Hematopoietic multipotent progenitor cell (in vitro differentiated cells): ENCODE measurements at places on chromosomes 2 and 18.

GRCh38 chr2:172839446-172839845 is 103.8 kb downstream of the RAPGEF4 start:
- no peak for DNase-seq

- peak; percentile 6 for DNase-seq
These were observed 83.0 kb downstream of the CMPK2 start for GRCh38 chr2:6782517-6783237.

DNA sequence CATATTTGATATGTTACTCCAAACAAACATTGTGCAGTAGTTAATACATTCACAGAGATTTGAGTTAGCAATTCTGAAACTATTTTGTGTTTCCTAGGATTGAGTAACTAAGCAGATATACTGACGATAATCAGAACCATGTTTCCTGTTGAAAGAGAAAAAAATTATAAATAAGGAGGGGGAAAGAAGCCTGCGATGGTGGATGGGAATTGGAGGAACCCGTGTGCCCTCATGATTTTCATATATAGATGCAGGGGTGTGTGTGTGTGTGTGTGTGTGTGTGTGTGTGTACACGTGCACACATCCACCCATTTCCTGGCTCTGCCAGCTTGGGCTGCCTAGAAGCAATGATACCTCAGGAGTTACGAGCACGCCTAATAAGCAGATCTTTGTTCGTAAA is 56.9 kb downstream of the LPIN2 start:
- DNase-seq, result no peak

- DNase-seq, result no peak
These were observed 37.5 kb downstream of the ITGB1BP1 start for GRCh38 chr2:9385841-9386240.

GRCh38 chr2:241905716-241906377 is 36.3 kb downstream of the RTP5 start:
- DNase-seq, result no peak

DNA sequence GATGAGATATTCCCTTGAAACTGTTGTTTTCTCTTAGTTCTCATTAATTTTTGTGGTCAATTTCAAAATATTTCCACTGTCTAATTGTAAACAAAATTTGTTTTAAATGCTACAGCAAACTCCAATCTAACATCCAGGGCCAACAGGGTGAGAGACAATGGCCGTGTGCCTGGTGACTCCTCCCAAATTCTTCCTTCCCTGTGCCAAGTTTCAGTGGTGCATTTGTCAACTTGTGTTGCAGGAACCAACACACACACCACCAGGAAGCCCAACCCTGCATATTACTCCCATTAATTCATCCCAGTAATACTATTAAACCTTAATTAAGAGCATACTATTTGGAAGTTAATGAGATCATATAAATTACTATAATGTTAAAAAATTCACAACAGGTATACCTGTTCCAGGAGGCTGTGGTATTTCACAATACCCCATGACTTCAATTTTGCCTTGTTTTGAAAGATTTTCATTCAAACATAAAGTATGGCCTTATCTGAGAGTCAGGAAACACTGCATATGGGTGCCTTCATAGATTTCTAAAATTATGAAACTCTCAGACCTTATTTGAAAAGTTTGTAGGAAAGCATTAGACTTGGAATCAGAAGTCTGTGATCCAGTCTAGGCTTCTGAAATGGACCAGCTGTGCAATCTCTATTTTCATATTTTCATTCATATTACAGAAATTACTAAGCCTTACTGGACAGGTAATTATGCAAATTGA is 1.1 kb downstream of the SERPINB2 start:
- no peak for DNase-seq

- DNase-seq, result no peak
These were observed 3.5 kb downstream of the YES1 start for GRCh38 chr18:808502-808901.

DNA sequence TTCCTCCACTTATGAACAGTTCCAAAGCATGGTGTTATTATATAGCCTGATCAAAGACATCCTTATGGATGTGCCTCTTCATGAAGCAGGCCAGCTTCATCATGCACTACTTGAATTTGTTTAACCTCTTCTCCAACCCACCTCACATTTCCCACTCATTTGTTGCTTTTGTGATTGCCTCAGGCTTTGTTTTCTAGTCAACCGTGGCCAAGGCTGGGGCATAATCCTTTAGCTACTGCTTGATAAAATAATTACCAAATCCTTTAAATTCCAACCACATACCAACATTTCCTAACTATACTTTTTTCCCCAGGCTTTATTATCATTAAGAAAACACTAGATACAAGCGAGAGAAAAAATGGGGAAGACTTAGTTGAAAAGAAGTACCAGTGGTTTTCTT is 39.6 kb upstream of the SCN1A start:
- DNase-seq, result no peak

GRCh38 chr2:237041231-237041630 is 44.5 kb upstream of the COPS8 start:
- no peak for DNase-seq

DNA sequence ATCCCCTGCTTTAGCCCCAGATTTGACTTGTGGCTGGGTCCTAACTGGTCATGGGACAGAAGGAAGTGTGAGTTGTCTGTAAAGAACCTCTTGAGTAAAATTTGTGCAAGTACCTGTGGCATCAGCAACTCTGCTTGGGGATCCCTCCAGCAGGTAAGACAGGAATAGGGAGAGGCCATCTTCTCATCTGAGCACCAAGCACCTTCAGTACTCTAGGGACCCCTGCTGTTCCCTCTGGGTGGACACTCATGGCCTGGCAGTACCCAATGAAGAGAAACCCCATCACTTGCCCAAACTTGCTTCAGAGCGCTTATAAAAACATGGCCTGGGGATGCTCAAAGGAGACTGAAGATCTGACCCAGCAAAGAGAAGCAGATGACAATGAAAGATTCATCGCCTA is 297.8 kb downstream of the SP3 start:
- no peak for DNase-seq

GRCh38 chr2:133235968-133236367 is 332.3 kb downstream of the NCKAP5 start:
- no peak for DNase-seq

- DNase-seq, result no peak
These were observed 17.3 kb downstream of the IGFBP5 start for GRCh38 chr2:216678098-216678465.

- DNase-seq, result peak; percentile 74
These were observed 155.5 kb upstream of the ACVR2A start for GRCh38 chr2:147689220-147689909.

DNA sequence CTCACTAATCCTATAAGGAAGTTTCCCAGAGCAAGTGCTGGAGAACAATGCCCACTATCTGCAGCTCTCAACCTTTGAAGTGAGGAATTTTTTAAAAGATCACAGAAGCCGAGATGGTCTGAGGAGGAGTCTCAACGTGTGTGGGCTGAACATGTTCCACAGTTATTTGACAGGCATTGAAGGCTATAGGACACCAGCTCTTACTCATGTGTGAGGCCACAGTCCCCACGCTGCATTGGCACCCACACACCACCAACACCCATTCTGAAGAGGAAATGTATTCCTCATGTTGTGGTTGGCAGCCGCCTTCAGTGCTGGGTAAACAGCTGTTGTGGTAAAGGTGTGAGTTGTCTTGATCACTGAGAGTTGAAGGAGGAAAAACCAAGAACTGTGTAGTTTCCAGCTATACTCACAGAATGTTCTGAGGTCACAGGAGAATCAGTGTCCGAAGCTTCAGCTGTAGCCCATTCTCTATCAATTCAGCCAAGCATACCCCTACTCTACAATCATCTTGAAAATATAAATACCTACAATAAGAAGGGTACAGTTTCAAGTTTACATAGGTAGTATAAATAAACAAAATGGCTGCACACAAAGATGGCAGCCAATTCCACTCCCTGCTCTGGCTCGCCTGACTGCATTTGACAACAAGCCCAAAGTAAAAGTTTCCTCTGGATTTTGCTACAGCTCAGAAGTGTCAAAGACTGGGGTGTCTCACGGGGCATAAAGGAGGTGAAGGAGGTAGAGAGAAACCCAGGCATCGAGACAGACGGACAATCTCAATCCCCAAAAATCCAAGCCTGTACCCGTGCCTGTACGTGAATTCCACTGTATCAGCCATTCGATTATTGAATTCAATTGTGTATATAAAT is 12.1 kb downstream of the CD226 start:
- DNase-seq, result no peak

GRCh38 chr2:191032588-191033429 is 18.8 kb upstream of the STAT1 start:
- DNase-seq, result no peak

- no peak for DNase-seq
These were observed 203.2 kb downstream of the ALK start for GRCh38 chr2:29718076-29718686.

- DNase-seq, result peak; percentile 10
These were observed 48.1 kb downstream of the AQP12A start for GRCh38 chr2:240739797-240740196.

GRCh38 chr18:22983175-22983574 is 50.0 kb downstream of the RBBP8 start:
- peak; percentile 72 for DNase-seq

GRCh38 chr2:16763493-16763899 is 97.9 kb upstream of the CYRIA start:
- DNase-seq, result no peak

DNA sequence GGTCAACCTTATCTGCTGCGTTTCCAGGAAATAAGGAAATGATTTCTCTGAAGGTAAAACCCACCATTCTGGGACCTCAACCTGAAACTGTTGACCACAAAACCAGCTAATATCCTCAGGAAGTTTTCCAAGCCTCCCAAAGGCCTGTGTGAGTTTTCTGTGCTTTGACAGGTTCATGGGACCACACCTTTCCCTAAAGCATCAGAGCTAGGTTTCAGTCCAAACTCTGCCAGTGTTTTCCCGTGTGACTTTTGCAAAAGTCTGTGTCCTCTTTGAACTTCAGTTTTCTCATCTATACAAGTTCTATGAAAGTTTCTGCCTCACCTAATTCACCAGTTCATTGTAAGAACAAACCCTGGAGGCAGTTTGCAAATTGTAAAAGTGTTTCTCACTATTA is 39.8 kb downstream of the VSNL1 start:
- DNase-seq, result no peak

GRCh38 chr2:229669841-229670240 is 44.5 kb downstream of the DNER start:
- no peak for DNase-seq

GRCh38 chr2:164560181-164560792 is 61.0 kb downstream of the GRB14 start:
- no peak for DNase-seq

DNA sequence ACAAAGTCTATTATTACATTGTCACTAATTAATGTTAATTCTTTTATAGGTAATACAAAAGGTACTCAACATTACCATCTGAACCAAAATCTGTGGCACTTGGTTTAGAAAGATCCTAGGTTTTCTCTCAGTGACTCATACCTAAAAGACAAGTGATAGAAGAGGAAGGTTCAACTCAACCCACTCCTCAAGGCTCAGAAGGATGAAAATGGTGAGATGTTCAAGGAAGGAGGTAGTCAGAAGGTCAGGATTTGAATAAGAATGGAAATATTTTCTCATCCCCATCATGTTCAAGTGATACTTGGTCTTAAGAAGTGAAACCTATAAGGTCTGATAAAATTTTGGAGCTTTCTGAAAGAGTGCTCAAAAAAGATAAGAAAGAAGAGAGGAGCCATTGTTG is 86.4 kb upstream of the FBXO11 start:
- DNase-seq, result no peak

DNA sequence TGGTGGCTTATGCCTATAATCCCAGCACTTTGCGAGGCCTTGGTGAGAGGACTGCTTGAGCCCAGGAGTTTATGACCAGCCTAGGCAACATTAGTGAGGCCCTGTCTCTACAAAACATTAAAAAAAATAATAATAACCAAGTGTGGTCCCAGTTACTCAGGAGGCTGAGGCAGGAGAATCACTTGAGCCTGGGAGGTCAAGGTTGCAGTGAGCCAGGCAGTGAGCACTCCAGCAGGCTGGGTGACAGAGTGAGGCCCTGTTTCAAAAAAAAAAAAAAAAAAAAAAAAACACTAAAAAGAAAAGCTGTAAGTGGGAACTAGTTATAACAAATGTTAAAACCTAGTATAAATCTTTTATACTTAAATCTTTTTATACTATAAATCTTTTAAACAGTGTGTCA is 146.2 kb upstream of the ITGA4 start:
- DNase-seq, result no peak

DNA sequence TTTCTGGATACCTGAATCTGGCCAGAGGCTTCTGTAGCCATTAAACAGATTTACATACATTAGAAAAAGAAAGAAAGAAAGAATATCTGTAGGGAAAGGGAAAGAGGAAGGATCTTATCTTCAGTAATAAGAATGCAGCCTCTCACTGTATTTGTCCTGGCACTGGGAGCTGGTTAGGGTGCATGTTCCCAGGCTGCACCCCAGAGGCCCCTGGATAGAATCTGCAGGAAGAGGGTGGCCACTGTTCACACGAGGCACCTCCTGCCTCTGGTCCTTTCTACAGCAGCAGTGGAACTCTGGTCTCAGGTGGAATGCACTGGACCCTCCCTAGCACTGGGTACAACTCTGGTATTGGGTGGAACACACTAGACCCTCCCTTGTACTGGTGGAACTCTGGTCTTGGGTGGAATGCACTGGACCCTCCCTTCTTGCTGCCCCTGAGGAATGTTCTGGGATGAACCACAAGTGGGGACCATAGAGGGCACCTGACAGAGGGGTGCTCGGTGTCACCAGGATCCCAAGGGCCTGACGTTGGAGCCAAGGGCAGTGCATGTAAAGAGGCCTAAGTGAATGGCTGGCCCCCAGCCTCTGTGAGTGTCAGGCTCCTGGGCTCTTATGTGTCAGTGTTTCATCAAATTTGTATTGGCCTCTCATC is 27.4 kb upstream of the PXDN start:
- DNase-seq, result no peak

- DNase-seq, result no peak
These were observed 15.7 kb upstream of the GPR39 start for GRCh38 chr2:132400901-132401240.

- no peak for DNase-seq
These were observed 38.4 kb downstream of the PELI1 start for GRCh38 chr2:64105670-64106461.

- no peak for DNase-seq
These were observed 46.2 kb downstream of the PARD6G start for GRCh38 chr18:80200932-80201672.

DNA sequence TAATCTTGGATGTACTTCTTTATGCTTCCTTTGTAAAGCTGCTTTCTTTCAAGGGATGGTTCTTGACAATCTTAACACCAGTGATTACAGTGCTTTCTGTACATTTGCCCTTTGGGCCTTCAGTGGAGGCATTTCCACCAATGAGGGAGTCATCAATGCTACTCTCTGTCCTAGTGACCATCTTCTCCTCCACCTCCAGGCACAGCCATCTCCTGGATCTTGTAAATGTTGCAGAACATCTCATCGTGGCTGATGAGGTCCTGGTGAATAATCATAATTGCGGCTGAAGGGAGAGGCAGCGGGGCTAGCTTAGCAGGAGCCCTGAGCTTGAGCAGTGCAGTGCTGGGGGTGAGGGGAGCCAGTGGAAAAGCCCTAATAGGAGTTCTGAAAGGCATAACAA is 32.5 kb downstream of the IDH1 start:
- DNase-seq, result no peak
